Cardiac muscle cell (in vitro differentiated cells and primary cell): ENCODE measurements at places on chromosomes 6 and 20.

- no peak for DNase-seq
Observed at GRCh38 chr20:37494796-37495195, 26.3 kb upstream of the NNAT start.

DNA sequence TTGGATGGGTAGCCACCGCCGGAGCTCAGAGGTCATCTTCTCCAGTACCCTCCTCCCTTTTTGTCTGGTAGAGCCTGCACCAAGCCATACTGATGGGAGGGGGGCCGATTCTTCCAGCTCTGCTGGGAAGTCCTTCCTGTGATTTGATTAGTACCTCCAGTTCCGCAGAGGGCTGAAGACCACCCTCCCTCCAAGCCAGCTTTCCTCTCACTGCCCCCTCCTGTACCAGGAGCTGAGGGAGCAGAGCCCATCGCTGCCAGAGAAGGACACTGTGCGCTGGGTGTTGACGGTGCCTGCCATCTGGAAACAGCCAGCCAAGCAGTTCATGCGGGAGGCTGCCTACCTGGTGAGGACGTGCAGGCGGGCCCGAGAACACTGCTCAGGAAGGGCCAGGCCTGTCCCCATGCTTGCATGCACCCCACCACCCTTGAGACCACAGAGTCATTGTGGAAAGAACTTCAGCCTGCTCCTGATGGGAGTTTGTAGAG is 13.2 kb downstream of the HSPA12B start:
- DNase-seq = no peak

DNA sequence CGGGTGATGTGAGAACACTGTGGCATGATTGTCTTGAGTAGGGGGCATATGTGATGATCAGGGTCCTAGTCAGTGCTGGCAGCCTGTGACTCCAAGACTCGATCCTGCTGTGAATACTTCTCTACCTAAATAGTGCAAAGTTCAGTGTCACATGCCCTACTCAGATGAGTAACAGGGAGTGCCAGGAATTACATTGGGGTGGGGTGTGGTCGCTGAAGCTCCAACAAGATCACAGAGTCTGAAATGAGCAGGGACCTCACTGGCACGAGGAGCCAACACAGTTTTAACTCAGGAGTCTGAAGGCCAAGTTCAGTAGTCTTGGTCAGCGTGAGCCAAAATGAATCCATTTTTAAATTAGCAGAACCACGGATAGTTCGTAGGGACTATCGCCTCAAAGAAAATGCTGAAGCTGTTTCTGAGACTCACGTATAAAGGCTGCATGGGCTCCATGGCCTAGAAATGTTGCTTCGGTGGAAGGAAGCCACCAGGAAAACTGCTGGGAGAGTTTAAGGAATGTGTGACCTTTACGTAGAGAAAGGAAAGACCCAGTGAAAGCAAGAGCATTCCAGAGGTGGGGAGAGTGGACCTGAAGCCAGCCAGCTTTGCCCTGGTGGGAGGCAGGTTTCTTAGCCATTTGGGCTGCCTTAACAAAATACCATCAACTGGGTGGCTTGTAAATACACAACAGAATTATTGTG is 72.2 kb downstream of the RPP40 start:
- peak; percentile 34 for DNase-seq

DNA sequence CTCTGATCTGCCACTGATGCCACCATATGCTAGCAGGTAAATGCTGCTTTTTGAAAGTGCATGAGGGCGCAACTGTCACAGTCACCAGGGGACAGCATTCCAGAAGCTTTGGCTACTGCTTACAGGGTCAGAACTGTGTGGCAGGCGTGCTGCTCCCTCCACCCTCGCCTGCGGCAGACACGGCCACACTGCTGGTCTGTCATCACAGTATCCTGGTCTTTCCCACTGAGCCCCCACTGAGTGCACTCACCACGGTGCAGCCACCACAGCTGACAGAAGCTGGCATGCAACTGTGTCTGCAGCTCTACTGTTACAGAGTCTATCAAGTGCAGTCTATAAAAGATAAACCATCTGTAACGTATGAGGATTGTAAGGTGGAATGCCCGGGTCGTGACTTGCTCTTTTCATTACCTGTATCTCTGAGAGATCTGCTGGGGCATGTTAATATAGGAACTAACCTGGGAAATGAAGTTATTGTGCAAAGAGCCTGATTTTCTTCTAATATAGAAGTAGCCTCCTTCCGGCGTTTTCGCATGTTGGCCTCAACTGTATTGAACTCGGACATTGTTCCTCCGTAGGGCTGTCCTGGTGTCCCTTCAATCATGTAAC is 24.5 kb downstream of the GCLC start:
- DNase-seq = no peak

GRCh38 chr20:48791666-48792071 is 36.1 kb downstream of the PREX1 start:
- no peak for DNase-seq

DNA sequence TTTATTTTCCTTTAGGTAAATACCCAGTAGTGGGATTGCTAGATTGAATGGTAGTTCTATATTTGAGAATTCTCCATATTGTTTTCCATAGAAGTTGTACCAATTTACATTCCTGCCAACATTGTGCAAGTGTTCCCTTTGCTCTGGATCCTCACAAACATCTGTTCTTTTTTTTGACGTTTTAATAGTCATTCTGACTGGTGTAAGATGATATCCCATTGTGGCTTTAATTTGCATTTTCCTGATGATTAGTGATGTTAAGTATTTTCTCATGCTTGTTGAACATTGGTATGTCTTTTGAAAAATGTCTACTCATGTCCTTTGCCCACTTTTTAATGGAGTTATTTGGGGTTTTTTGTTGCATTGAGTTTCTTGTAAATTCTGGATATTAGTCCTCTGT is 85.6 kb downstream of the UBE3D start:
- peak; percentile 61 for DNase-seq

GRCh38 chr6:89311853-89312531 is 3.1 kb downstream of the GABRR2 start:
- DNase-seq = peak; percentile 62

GRCh38 chr6:138608896-138609295 is 109.6 kb upstream of the NHSL1 start:
- no peak for DNase-seq

DNA sequence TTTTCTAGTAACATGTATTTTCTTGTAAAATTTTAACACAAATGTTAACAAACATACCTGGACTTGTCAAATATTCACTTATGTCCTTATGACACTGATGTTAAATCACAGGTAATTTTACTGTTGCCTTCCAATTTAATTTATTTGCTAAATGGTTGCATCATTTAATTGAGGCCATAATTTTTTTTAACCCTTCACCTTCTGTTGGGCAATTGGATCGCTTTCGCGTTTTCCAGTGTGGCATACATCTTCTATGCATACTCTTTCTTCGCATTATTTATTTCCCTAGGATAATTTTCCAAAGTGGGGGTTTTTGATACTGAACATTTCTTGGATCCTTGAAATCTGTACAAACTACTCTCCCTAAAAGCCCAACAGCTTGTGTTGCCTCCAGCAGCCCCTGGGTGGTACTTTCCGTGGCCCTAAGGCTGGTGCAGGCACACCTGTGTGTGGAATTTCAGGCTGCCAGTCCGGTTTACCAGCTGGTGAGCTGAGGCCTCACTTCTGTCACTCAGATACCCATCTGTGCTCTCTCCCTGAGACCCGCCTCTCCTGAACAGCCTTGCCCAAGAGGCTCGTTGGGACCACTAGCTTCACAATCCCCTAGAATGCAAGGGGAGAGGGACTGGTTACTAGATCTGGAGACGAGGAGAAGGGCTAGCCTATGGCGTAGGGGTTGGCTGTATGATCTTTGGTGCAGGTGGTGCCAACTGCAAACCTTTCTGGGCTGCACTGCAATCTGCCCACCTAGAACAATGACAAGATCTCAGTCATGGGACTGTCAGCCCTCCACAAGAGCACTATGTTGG is 11.2 kb upstream of the C20orf144 start:
- no peak for DNase-seq

GRCh38 chr6:133101790-133102189 is 139.4 kb upstream of the EYA4 start:
- no peak for DNase-seq

GRCh38 chr6:116010790-116011401 is 49.8 kb downstream of the FRK start:
- DNase-seq = peak; percentile 85

- DNase-seq = no peak
Observed at GRCh38 chr20:19929481-19930145, 87.5 kb upstream of the NAA20 start.
